T-helper 17 cell (primary cell): ENCODE measurements at places on chromosomes 2 and 18. TPM values are rescaled to one million over a fixed set of nuclear protein-coding genes. Genes with fewer than 3 reads are reported as not detected.

Gene GREB1
- 0.15 TPM for total RNA-seq

Gene C2orf15
- 2.7 TPM for total RNA-seq

- no peak overlapping the region for H3K4me3 ChIP-seq
- no peak for DNase-seq
- no peaks in the 10 kb centered on the region for H3K27me3 ChIP-seq
- H3K27ac ChIP-seq: no peak overlapping the region
Measured at GRCh38 chr2:33216508-33217182, 259.8 kb upstream of the RASGRP3 start.

GRCh38 chr18:61697306-61697909 is 195.4 kb downstream of the RNF152 start:
- no peaks in the 10 kb centered on the region for H3K36me3 ChIP-seq
- H3K27me3 ChIP-seq: peaks cover 8% of the 10 kb centered on the region
- no peaks in the 10 kb centered on the region for H3K4me1 ChIP-seq
- H3K27ac ChIP-seq: no peak overlapping the region

GRCh38 chr18:55356815-55357214 is 231.2 kb downstream of the TCF4 start:
- no peaks in the 10 kb centered on the region for H3K4me1 ChIP-seq
- H3K27ac ChIP-seq: no peak overlapping the region
- peaks cover 6% of the 10 kb centered on the region for H3K27me3 ChIP-seq
- no peak for DNase-seq
- no peaks in the 10 kb centered on the region for H3K36me3 ChIP-seq

DNA sequence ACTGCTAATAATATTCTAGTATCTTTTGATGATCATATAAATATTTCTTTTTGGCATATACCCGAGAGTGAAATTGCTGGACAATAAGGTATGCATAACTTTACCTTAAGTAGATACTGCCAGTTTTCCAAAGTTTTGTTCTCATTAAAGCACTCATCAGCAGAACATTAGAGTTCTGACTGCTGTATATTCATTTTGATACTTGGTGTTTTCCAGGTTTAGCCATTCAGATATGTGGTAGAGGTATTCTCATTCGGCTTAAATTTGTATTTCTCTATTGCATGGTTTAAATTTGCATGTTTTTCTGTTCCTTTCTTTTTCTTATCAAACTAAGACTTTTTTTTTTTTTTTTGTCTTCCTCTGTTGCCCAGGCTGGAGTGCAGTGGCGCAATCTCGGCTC is 18.2 kb downstream of the CYBRD1 start:
- no peaks in the 10 kb centered on the region for H3K36me3 ChIP-seq
- peaks cover 40% of the 10 kb centered on the region for H3K27me3 ChIP-seq
- H3K4me1 ChIP-seq: peaks cover 2% of the 10 kb centered on the region
- H3K27ac ChIP-seq: no peak overlapping the region

GRCh38 chr18:48419277-48420022 is 10.3 kb upstream of the ZBTB7C start:
- no peak for DNase-seq
- H3K4me1 ChIP-seq: peaks cover 8% of the 10 kb centered on the region
- no peak overlapping the region for H3K4me3 ChIP-seq
- H3K27ac ChIP-seq: no peak overlapping the region
- peaks cover 93% of the 10 kb centered on the region for H3K27me3 ChIP-seq
- H3K36me3 ChIP-seq: no peaks in the 10 kb centered on the region
